ENCODE measurements at places on chromosomes 12 and 14.

DNA sequence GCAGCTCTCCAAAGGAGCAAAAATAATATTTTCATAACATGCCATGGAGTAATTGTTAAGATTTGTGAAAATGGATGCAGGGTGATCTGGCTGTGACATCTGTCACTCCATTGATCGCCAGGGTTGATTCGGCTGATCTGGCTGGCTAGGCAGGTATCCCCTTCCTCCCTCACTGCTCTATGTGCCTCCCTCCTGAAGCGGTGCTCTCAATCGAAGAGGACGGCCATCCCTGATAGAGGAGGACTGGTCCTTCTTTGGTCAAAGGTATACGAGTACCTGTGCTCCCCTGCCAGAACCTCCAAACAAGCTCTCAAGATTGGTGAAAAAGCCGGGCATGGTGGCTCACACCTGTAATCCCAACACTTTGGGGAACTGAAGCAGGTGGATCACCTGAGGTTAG is 47.9 kb downstream of the VCPKMT start:
- no peak for DNase-seq

DNA sequence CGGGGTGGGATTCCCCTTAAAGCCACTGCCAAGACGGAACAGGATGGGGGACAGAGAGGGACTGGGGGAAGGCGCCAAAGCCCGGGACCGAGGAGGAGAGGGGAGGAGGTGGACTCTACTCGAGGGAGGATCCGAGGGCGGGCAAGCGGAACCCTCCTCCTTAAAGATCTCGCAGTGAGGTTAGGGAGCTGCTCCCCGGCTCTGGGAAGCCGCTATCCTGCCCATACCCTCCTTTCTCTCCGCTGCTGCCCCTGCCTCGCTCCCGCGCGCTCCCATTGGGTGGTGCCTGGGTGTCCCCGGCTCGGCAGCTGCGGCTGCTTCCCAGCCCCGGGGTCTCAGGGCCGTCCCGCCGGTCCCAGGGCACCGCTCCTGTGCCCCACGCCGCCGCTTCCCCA is 16.4 kb downstream of the KRT18 start:
- DNase-seq: no peak

DNA sequence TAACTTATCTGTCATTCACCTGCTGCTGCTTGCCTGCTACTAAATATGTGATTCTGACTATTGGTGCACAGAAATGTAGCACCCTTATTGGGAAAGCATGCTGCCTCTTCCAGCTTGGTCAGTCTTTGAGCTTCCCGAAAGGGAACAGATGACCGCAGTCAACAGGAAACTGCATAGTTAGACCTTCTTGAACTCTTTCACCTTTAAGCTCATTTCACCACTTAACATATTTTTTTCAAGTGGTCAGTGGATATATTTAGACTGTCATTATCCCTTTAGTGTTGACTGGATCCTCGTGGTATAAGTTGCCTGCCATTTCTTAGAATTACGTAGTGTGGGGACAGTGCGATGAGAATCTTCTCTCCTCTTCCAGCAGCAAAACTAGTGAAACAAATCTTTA is 224.9 kb downstream of the FBXL14 start:
- no peak for DNase-seq

DNA sequence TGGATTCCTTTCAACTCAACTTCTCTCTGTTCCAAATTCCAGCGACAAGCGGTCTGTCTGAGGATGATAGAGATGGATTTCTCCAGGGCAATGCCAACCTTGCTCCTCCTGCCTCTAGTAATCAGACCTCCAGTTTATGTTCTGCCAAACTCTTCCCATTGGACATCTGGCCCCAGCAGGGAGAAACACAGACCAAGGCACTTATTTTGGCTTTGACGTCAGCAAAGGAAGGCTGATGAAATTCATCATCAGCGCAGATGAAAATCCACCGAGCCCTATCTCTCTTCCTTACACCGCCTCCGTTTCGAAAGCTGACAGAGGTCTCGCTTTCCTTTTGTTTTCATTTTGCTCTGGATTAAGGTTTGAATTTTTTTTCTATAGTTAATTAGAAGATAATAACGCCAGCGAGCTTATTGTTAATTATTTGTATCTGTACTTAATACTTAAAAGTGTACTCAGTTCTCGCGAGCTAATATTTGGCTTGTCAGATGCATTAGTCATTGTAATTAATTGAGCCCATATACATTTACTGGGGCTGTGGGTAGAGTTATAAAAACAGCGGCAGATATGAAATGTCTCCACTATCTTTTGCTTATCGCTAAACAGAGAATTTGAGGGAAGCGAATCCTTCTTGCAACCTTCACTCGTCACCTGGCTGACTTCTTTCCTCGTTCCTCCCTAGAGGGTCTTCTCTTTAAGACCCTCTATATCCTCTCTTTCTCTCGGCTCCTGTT is 35.9 kb upstream of the MED13L start:
- DNase-seq: no peak

Measured in NCI-H2081 treated with DMSO at 0.1 percent for 48 hours (cell line).